Purkinje cell (primary cell): ENCODE measurements at places on chromosomes 2 and 18. TPM values are rescaled to one million over a fixed set of nuclear protein-coding genes. Genes with fewer than 3 reads are reported as not detected.

TUBA4B gene
- not detected in 2 replicates for polyA plus RNA-seq

LOXHD1 gene
- polyA plus RNA-seq, result 0.70 TPM in 1 of 2 replicates, not detected in the other

CELF4 gene
- 3.8 and 35.4 TPM in 2 replicates for polyA plus RNA-seq

CRYGD gene
- 0.42 and 2.2 TPM in 2 replicates for polyA plus RNA-seq

RAB6C gene
- polyA plus RNA-seq, result 2.8 TPM in 1 of 2 replicates, not detected in the other

SMIM21 gene
- not detected in 2 replicates for polyA plus RNA-seq

ZNF396 gene
- 2.4 and 3.0 TPM in 2 replicates for polyA plus RNA-seq

EGR4 gene
- 0.99 TPM in 1 of 2 replicates, not detected in the other for polyA plus RNA-seq

RPRM gene
- 0.27 TPM in 1 of 2 replicates, not detected in the other for polyA plus RNA-seq
